Dermis microvascular lymphatic vessel endothelial cell (primary cell): ENCODE measurements at places on chromosomes 7 and 10.

DNA sequence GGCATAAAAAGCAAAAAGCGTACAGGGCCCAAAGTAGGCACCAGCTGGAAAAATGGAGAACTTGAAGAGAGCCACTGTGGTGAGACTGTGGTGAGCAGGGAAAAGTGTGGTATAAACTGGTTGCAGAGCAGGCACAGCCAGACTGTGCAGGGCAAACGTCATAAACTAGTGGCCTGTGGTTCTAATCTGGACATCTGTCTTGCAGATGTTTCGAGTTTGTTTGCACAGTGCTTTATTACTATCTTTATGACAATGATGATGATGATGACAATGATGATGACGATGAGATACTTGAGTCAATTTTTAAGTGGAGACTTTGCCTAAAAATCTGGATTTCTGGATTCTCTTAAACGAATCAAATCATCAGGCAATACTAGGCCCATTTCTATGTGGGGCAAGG is 45.7 kb downstream of the SEMA3C start:
- no peak for DNase-seq

GRCh38 chr7:78149787-78150186 is 351.2 kb downstream of the PHTF2 start:
- no peak for DNase-seq

DNA sequence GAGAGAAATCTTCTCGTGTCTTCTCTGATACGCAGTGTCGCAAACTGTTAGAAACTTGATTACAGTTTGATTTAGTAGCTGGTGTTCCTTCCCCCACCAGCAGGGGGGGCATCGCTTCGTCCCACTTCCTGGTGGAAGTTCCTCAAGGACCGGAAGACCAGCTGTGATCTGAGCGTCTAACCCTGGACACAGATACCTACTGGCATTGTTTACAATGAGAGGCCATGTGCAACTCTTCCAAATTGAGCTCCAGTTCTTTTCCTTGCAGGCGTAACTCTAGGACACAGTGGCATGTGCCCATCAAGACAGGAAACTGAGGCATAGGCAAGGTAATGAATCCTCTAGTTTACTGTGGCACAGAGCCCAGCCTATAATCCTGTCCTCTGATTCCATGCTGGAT is 219.0 kb downstream of the CCDC3 start:
- DNase-seq, result peak; percentile 14

DNA sequence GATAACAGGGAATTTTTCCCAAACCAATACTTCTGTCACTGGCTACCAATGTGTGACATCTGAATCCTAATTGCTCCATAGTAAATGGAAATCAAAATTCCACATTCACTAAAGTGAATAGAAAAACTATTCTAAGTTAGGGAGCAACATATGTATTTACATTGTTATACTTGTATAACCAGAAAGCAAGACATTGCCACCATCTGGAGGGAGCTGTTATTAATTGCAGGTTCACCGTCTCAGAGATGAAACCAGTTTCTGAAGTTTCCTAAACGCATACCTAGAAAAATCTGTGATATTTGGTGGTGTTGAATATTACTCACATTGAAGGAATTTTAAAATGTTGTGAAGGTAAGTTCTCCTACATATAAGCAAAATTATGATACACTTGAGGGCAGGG is 390.1 kb downstream of the NXPH1 start:
- DNase-seq, result no peak

GRCh38 chr7:139573871-139574270 is 50.4 kb downstream of the CLEC2L start:
- DNase-seq, result no peak

- no peak for DNase-seq
Measured at GRCh38 chr7:7333610-7334009, 151.3 kb downstream of the C1GALT1 start.

- DNase-seq, result no peak
Measured at GRCh38 chr7:129169171-129169671, 19.2 kb upstream of the SMO start.

- DNase-seq, result no peak
Measured at GRCh38 chr7:18338910-18339523, 156.5 kb upstream of the HDAC9 start.

DNA sequence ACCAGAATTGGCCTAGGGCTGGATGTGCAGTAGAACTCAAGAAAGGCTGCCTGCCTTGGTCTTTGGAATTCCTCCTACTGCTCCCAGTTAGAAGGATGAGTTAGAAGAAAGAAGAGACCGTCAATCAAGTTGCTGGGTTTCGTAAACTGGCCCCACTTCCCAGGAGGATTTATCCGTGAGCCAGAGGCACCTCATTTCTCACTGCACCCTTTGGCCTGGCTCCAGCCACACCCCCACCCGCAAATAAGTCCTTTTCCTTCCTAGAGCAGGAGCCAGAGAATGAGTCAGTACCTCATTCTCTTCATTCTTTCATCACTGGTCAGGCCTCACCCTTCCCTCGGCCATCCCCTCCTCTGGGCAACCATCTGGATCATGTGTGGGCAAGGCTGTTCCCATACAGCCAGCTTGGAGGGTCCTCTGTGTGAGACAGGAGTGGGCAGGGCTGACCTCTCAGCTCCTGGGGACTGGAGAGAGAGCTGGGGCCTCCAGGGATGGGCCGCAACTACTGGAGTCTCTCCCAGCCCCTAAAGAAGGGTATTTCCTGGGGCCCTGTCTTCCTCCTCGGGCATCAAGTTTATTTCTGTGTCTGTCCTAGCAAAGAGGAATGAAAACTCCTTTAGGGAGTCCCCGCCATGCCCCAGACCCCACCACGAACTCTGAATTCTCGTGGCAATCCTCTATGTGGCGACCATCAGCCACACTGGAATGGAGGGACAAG is 87.2 kb upstream of the DUSP5 start:
- peak; percentile 92 for DNase-seq

GRCh38 chr10:59126261-59126660 is 50.2 kb upstream of the PHYHIPL start:
- DNase-seq, result no peak

DNA sequence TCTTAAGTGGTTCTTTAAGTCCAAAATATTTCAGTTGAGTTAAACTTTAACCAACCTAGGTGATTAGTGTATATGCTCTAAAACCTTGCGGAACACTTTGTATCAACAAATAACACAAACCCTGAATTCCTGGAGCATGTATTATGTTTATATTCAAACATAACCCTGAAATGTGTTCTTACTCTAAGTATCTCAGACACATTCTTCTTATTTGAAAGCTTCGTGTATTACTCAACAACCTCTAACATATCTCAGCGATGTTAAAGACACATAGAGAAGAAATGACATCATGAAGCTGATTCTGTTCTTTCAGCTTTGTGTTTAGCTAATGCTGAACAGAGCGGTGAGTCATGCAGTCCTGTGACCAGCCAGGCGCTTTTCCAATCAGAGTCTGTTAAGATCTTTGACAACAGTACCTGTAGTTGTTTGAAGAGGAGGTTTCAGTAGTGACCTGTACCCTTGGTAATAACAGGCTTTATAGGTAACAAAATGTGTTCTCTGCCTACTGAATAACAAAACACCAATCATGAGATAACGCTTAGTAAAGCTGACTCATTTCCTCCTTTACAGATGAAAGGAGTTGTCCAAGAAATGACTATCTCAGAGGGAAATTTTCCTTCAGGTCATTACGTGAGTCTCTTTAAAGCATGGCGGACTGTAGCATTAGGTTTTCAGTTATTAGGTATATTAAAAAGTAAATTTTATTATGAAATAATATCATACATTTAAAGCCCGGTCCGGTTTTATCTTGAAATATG is 67.3 kb upstream of the KLF6 start:
- DNase-seq, result peak; percentile 99

GRCh38 chr10:124735491-124736286 is 8.5 kb downstream of the FAM53B start:
- DNase-seq, result no peak

- no peak for DNase-seq
Measured at GRCh38 chr10:128000471-128001362, 93.8 kb downstream of the PTPRE start.

GRCh38 chr10:88672041-88672440 is 7.8 kb downstream of the LIPF start:
- DNase-seq, result no peak

DNA sequence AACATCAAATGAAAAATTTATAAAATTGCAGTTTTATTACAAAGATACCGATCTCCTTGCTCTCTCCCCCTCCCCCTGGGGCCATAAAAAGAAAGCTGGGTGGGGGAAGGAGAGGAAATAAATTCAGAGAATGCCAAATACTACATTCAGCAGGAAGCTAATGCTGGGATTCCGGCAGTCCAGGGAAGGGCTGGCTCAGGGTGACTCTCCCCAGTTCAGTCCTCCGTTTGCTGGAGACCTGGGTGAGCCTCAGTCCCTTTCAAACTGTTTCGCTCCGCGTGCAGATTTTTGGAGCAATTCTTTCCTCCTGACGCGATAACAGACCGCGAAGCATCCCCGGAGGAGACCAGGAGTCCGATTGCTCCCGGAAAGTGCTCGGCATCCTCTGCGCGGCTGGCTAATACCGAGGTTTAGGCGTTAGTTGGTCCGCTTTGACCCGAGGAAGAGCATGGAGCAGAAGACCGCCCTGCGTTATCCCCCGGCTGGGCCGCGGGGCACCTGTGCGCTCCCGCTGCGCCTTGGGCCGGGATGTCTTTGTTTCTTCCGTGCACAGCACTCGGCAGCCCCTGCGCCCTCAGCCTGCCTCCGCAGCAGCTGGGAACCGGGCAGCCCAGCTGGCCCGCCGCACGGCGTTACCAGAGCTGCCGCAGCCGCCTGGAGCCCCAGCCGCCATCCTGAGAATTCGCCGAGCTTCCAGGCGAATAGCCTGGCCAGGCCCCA is 3.9 kb upstream of the HOXA2 start:
- no peak for DNase-seq

GRCh38 chr10:86579883-86580520 is 58.4 kb upstream of the WAPL start:
- no peak for DNase-seq

- DNase-seq, result no peak
Measured at GRCh38 chr10:12643279-12643678, 293.9 kb downstream of the CAMK1D start.

DNA sequence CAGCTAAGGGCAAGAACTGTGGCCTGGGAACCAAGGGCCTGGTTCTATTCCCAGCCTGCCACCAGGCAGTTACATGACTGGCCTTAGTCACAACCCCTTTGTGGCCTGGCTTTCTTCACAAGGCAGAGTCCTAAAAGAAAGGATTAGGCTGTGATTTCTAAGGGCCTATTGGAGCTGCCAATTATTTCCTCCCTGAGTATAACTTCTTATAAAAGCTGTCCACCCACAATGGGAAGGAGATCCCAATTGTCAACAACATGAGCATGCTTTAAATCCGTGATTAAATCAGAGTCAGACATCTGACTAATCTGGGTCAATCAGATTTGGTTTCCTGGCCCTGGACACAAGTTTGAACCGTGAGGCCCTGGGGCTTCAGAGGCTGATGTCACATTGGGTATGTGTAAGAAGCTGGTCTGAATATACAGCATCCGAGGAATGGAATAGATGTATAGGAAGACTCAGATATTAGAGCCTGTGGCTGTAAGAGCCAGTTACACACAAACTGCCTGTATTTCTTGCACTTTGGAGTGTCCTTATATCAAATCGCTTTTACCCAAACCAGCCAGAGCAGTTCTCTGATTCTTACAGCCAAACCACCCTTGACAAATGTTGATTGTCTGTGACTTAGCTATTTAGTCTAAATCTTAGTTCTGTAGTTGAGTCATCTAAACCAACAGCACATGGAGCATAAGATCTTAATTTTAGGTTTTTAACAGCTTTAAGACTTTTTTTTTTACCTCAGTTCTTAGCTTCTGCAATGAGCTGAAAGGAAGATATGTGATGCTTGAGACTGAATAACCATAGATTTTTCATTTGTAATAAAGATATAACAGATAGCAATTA is 61.3 kb downstream of the ABCB4 start:
- no peak for DNase-seq

DNA sequence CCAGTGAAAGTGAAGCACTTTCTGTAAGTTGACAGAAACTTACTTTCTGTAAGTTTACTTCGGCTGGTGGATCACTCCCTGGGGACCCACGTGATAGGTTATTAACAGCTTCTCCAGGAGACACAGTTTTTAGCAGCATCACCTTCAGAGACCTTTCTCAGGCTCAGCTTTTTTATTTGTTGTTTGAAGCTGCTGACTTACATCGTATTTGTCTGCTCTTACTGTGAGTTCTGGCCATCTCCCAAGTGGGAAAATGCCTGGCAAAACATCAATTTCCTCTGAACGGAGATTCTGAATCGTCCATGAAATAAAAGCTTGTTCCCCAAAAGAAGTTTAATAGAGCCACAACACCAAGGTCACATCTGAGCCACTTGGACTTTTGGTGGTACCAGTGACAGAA is 178.7 kb upstream of the PODXL start:
- DNase-seq, result peak; percentile 17

DNA sequence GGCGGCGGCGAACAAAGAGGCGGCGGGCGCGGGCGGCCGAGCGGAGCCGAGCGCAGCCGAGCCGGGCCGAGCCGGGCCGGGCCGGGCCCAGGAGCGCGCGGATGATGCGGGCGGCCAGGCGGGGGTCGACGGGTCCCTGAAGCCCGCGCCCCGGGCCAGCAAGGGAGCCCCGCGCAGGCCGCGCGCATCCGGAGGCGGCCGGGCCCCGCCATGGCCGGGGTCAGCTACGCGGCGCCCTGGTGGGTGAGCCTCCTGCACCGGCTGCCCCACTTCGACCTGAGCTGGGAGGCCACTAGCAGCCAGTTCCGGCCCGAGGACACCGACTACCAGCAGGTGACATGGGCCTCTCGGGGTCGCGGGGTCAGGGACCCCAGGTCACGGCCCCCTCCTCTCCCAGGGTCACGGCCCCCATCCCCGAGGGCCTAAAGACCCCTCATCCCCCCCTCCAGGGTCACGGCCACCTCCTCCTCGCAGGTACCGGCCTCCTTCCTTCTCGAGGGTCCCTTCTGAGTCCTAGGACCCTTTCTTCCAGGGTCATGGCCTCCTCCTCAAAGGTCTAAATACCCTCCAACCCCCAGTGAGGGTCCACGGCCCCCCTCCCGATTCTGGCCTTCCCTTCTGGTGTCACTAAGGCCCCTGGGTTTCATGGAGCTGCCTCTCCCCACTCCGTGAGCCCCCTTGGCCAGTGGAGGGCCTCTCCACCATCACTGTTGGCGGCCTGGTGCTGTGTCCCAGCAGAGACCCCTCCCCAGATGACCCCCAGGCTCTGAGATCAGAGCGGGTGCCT is at the start of gene TTYH3:
Gene TTYH3, plus strand, starts transcription at position 41 of the 787 bp plus-strand sequence. Its CDS starts 170 bp downstream, at position 211.
- DNase-seq, result no peak

DNA sequence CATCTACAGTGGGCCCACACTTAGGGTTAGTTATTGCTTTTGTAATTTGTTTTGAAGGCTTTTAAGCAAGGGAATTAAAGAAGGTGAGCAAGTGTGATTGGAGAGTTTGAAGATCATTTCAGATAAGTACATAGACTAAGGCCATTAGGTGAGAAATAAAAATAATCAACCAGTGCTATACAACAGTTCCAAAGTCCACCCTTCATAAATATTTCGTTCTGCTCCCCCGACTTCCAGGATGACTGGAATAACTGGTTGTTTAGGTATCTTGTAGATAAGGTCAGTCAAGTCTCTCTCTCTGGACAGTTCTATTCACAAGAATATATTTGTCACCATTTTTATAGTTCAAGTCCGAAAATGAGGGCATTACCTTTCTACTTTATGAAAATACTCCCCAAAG is 98.0 kb upstream of the MBL2 start:
- DNase-seq, result no peak
